Neuronal stem cell (in vitro differentiated cells): ENCODE measurements at places on chromosomes 1 and 21.

- no peak for DNase-seq
- no peaks in the 10 kb centered on the region for H3K36me3 ChIP-seq
- no peak overlapping the region for H3K27ac ChIP-seq
- no peaks in the 10 kb centered on the region for H3K27me3 ChIP-seq
Observed at GRCh38 chr21:35819134-35819533, 241.2 kb downstream of the SETD4 start.

DNA sequence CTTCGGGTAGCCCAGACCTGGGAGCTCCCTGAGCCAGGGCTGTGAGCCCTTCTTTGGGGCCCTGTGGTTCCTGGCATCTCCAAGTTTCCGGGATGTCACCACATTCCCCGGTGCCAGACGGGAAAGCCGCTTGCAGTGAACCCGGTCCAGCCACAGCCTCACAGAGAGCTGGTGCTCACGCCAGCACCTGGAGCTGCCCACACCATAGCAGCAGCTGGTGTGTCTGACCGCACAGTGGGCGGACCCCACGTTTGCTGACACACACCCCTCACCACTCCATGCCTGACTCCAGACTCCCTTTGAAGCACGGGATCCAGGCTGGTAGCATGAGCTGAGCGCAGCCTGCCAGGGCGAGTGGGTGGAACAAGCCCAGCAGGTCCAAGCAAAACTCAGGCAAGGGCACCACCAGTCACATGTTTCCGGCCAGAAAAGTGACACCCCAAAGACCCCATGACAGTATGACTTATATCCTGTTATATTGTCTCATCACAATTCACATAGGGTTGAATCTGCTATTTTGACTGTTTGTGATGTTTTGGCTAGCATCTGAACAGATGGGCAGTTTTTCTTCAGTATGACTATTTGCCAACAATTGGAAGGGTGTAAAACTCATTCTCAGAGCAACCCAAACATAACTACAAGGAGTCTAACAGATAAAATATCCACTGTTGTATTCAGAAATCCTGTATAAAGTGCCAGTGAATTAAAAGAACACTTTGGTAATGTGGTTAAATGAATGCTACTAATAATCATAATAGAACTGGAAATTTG, 285.4 kb downstream of the SMYD3 start:
- no peak for DNase-seq
- H3K36me3 ChIP-seq, result no peaks in the 10 kb centered on the region
- peak overlapping the region; percentile 62 for H3K4me3 ChIP-seq
- H3K4me1 ChIP-seq, result peaks cover 9% of the 10 kb centered on the region

DNA sequence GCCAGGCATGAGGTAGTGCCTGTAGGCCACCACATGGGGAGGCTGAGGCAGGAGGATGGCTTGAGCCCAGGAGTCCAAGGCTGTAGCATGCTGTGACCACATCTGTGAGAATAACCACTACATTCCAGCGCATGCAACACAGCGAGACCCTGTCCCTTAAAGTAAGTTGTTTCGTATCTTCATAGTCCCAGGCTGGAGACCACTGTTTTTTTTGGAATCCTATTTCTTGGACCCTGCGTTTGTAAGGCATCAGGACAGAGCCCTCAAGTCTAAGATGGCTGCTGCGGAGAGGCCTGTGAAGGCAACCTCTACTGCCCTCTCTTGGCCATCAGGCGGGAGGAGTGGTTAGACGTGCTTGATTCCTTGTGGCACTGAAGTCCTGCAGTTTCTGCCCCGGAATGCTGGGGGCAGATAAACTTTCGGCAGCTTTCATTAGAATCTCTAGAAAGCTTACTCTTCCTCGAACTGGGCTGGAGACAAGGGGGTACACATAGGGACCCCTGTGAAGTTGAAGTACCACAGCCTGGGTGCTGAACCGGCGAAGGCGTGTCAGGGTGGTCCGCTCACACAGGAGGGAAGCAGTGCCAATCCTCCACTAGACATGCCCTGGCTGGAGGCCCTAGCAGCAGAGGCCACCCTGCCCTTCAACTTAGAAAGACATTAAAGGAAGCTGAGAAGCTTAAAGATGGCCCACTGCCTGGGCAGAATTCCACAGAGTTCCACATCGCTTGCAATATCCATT, 36.6 kb downstream of the RABIF start:
- no peak overlapping the region for H3K27ac ChIP-seq
- no peaks in the 10 kb centered on the region for H3K4me1 ChIP-seq
- H3K36me3 ChIP-seq, result peaks cover 39% of the 10 kb centered on the region
- no peaks in the 10 kb centered on the region for H3K27me3 ChIP-seq
- DNase-seq, result peak; percentile 21
- H3K4me3 ChIP-seq, result no peak overlapping the region

- no peaks in the 10 kb centered on the region for H3K36me3 ChIP-seq
- peaks cover 16% of the 10 kb centered on the region for H3K27me3 ChIP-seq
- no peak for DNase-seq
- peaks cover 1% of the 10 kb centered on the region for H3K4me1 ChIP-seq
Observed at GRCh38 chr1:8133657-8134430, 107.7 kb upstream of the ERRFI1 start.

- no peaks in the 10 kb centered on the region for H3K4me1 ChIP-seq
- no peaks in the 10 kb centered on the region for H3K36me3 ChIP-seq
- H3K4me3 ChIP-seq, result no peak overlapping the region
Observed at GRCh38 chr1:22327411-22327810, 124.2 kb upstream of the ZBTB40 start.

DNA sequence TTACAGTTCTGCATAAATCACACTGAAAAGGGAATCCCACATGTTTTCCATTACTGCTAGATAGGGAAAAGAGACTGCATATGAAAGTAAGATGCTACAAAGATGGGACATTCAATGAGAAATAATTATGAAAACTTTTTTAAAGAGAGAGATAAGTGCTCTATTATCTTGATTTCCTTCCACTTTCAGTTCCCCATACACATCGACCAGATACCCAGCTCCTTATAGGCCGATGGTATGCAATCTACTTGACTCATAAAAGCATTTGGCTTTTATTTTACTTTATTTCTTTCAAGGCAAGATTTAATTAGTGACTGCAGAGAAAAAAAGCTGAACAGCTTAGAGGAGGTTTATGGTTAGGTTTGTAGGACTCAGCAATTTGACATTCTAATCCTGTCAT, 13.1 kb downstream of the BRINP2 start:
- no peak overlapping the region for H3K27ac ChIP-seq
- no peaks in the 10 kb centered on the region for H3K36me3 ChIP-seq
- H3K27me3 ChIP-seq, result peaks cover 10% of the 10 kb centered on the region
- no peak overlapping the region for H3K4me3 ChIP-seq
- peaks cover 4% of the 10 kb centered on the region for H3K4me1 ChIP-seq
- DNase-seq, result no peak

GRCh38 chr1:182909578-182909977, 43.4 kb downstream of the SHCBP1L start:
- H3K36me3 ChIP-seq, result no peaks in the 10 kb centered on the region
- peaks cover 4% of the 10 kb centered on the region for H3K27me3 ChIP-seq
- no peaks in the 10 kb centered on the region for H3K4me1 ChIP-seq
- DNase-seq, result no peak

- peaks cover 5% of the 10 kb centered on the region for H3K36me3 ChIP-seq
- DNase-seq, result no peak
- H3K27ac ChIP-seq, result no peak overlapping the region
- peaks cover 9% of the 10 kb centered on the region for H3K4me1 ChIP-seq
- H3K27me3 ChIP-seq, result no peaks in the 10 kb centered on the region
Observed at GRCh38 chr1:183100361-183100974, 77.2 kb downstream of the LAMC1 start.

- peaks cover 7% of the 10 kb centered on the region for H3K36me3 ChIP-seq
- no peak for DNase-seq
- peaks cover 6% of the 10 kb centered on the region for H3K27me3 ChIP-seq
Observed at GRCh38 chr1:22582661-22583635, 19.7 kb downstream of the EPHA8 start.

GRCh38 chr1:4565166-4565565, 89.2 kb upstream of the AJAP1 start:
- no peaks in the 10 kb centered on the region for H3K27me3 ChIP-seq
- H3K4me3 ChIP-seq, result no peak overlapping the region
- no peak for DNase-seq
- no peaks in the 10 kb centered on the region for H3K4me1 ChIP-seq
- no peaks in the 10 kb centered on the region for H3K36me3 ChIP-seq

GRCh38 chr21:25188677-25189079, 418.6 kb downstream of the MRPL39 start:
- DNase-seq, result no peak
- H3K4me1 ChIP-seq, result no peaks in the 10 kb centered on the region
- no peaks in the 10 kb centered on the region for H3K36me3 ChIP-seq
- H3K27me3 ChIP-seq, result no peaks in the 10 kb centered on the region

- H3K27me3 ChIP-seq, result no peaks in the 10 kb centered on the region
- no peak for DNase-seq
- no peaks in the 10 kb centered on the region for H3K36me3 ChIP-seq
- no peak overlapping the region for H3K27ac ChIP-seq
- no peaks in the 10 kb centered on the region for H3K4me1 ChIP-seq
Observed at GRCh38 chr1:84428235-84428634, 30.0 kb downstream of the DNASE2B start.

GRCh38 chr1:65423884-65424572, 3.6 kb downstream of the LEPR start:
- no peak overlapping the region for H3K4me3 ChIP-seq
- no peak overlapping the region for H3K27ac ChIP-seq
- peaks cover 41% of the 10 kb centered on the region for H3K36me3 ChIP-seq
- peaks cover 5% of the 10 kb centered on the region for H3K4me1 ChIP-seq
- H3K27me3 ChIP-seq, result no peaks in the 10 kb centered on the region

- no peak overlapping the region for H3K27ac ChIP-seq
- H3K36me3 ChIP-seq, result no peaks in the 10 kb centered on the region
- H3K27me3 ChIP-seq, result peaks cover 37% of the 10 kb centered on the region
- H3K4me1 ChIP-seq, result peaks cover 12% of the 10 kb centered on the region
- DNase-seq, result no peak
Observed at GRCh38 chr1:15410223-15410883, 665 bp downstream of the EFHD2 start.

DNA sequence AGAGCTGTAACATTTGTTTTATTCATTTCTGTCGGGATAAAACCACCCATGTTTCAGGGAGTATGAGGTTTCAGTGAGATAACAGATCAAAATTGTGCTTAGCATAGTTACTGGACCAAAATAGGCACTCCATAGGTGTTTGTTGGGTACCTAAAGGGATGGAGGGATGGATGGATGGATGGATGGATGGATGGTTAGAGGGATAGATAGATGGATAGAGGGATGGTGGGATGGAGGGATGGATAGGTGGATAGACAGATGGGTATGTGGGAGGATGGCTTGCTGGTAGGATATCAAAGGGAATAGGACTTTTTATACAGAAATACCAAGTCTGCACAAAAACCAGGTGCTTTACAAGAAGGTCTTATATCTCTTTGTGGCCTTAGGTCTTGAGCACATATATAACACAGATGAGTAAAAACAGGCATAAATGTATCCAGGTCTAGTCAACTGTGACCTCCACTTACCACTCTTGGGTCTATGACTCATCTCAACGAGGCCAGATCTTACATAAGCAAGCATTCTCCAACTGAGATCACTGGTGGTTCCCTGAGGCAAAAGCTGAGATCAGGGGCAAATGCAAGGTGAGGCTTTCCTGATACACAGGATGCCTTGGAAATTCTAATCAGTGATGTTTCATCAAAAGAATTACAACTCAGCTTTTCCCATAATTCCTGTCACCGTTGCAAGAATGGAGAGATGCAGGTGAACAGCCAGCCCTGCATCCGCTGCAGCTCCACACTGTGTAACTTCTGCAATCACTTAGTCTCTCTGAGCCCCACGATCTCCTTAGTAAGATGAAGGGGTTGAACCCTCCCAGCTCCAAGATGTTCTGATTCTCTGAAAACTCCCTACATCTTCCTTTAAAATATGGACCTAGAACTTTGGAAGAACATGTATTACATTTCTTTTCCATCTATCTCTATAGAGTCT, 32.0 kb downstream of the PTAFR start:
- no peaks in the 10 kb centered on the region for H3K36me3 ChIP-seq
- no peak for DNase-seq
- H3K4me3 ChIP-seq, result no peak overlapping the region

DNA sequence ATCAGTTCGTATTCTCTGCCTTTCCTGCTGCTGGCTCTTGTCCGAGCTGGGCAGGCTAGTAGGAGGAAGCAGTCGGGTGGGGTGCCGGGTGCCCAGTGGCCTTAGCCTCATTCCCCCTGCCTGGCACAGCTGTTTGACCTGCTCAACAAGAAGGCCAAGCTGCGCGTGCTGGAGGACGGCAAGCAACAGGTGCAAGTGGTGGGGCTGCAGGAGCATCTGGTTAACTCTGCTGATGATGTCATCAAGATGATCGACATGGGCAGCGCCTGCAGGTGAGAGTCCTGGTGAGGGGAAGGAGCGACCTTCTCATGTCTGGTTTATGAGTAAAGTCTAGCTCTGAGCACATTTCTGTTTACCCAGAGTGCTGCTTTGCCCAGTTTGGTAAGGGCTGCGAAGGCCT, 16.3 kb upstream of the RPS8 start:
- no peaks in the 10 kb centered on the region for H3K4me1 ChIP-seq
- peaks cover 100% of the 10 kb centered on the region for H3K36me3 ChIP-seq
- H3K27ac ChIP-seq, result no peak overlapping the region
- no peaks in the 10 kb centered on the region for H3K27me3 ChIP-seq
- H3K4me3 ChIP-seq, result no peak overlapping the region

- H3K4me1 ChIP-seq, result peaks cover 2% of the 10 kb centered on the region
- H3K36me3 ChIP-seq, result no peaks in the 10 kb centered on the region
- no peaks in the 10 kb centered on the region for H3K27me3 ChIP-seq
- H3K4me3 ChIP-seq, result no peak overlapping the region
- no peak overlapping the region for H3K27ac ChIP-seq
- no peak for DNase-seq
Observed at GRCh38 chr1:14855801-14856200, 257.3 kb downstream of the KAZN start.

GRCh38 chr1:2548068-2548589, 8.0 kb upstream of the TNFRSF14 start:
- peak overlapping the region; percentile 90 for H3K27ac ChIP-seq
- peak; percentile 76 for DNase-seq
- H3K4me1 ChIP-seq, result peaks cover 39% of the 10 kb centered on the region
- H3K36me3 ChIP-seq, result no peaks in the 10 kb centered on the region
- H3K27me3 ChIP-seq, result no peaks in the 10 kb centered on the region
- no peak overlapping the region for H3K4me3 ChIP-seq

DNA sequence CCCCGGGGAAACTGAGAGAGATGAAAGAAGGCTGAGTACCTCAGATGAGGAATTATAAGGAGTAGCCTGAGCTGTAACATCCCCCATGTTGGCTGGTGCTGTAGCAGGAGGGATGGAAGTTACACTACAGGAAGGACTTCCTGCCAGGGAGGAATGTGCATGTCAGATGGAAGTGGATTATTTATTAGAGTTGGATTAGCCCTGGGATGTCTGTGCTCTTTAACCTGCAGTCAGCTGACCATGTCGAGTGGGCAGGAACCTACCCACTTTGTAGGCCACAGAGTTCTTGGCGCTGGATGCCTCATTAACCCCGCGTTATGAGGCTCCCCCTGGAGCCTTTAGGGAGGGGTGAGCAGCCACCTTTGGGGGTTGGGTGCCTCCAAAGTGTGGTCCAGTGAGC, 757 bp upstream of the SEMA4A start:
- no peaks in the 10 kb centered on the region for H3K36me3 ChIP-seq
- H3K27me3 ChIP-seq, result no peaks in the 10 kb centered on the region
- H3K4me3 ChIP-seq, result no peak overlapping the region
- no peak overlapping the region for H3K27ac ChIP-seq
- DNase-seq, result no peak

- no peaks in the 10 kb centered on the region for H3K4me1 ChIP-seq
- no peak for DNase-seq
- no peak overlapping the region for H3K27ac ChIP-seq
- no peak overlapping the region for H3K4me3 ChIP-seq
Observed at GRCh38 chr1:81446000-81446669, 354.6 kb upstream of the ADGRL2 start.

- H3K27me3 ChIP-seq, result no peaks in the 10 kb centered on the region
- H3K27ac ChIP-seq, result no peak overlapping the region
- no peaks in the 10 kb centered on the region for H3K36me3 ChIP-seq
- H3K4me3 ChIP-seq, result no peak overlapping the region
- H3K4me1 ChIP-seq, result peaks cover 2% of the 10 kb centered on the region
- DNase-seq, result no peak
Observed at GRCh38 chr1:216173376-216173995, 249.8 kb downstream of the USH2A start.
